ENCODE measurements at places on chromosomes 1 and 21.

- no peak for DNase-seq
Observed at GRCh38 chr1:240611619-240612480, at the start of gene GREM2. Gene GREM2 (minus strand): TSS chr1:240612155. CDS start chr1:240493475, 118,680 bp downstream.

DNA sequence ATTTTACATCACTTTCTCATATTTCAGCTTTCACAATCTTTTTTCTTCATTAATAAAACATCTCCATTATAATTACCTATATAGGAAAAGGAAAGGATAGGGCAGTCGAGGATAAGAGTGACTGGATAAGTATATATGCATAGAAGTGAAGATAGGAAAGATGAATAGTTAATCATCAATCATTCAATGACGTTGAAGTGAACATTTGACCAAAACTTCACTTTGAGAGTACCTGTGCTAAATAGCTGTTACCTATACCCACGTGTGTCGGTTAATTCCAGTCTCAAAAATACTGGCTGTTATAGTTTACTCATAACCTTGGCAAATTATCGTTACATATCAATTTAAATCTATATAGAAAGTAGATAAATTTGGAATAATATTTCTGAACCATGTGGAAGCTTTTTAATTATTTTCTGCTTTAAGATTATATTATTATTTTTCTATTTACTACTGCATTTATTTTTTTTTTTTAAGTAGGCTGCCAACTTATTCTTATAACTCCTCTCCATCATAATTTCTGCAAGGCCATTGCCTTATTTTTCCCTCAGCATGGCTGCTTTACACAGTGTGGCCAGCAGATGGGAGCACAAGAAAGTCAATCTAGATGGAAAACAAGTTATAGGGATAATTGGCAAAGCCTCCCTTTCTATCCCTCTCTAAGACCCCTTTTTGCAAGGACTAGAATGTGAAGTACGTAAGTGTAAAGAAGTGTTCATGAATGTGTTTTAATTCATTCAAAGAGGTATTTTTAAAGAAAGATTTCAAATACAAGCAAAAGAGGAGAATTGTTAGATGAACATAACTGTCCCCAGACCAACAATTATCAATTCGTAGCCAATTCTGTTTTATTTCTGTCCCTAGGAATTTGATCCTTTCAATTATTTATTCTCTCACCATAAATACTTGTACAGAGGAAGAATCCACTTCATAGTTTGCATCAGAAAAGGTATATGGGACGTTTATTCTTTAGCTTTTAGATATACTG, 290.4 kb downstream of the KCNT2 start:
- DNase-seq = no peak

DNA sequence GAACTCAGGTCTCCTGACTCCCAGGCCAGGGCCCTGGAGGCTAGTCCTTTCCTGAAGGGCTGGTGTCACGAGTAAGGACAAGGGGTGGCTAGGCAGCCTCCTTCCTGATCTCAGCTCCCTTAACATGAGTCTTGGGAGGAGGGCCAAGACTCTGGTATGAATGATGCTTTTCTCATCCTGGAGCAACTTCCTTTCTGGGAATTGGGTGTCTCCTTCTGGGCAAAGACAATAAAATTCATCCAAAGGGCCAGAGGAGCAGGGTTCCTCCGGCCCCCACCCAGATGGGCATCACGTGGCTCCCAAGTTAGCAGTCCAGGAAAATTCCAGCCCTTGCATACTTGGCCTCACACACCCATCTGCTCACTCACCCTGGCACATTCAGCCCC, at the start of gene FAM167B:
Gene FAM167B, plus strand, starts transcription at position 335 of the 386 bp plus-strand sequence. CDS start 200 bp downstream, outside the sequence.
- DNase-seq = no peak

- DNase-seq = no peak
Observed at GRCh38 chr1:201944002-201944401, 2.3 kb downstream of the LMOD1 start.
